ENCODE measurements at places on chromosomes 12 and 14.

- DNase-seq: no peak
Observed at GRCh38 chr14:28952666-28953065, 186.1 kb downstream of the FOXG1 start.

DNA sequence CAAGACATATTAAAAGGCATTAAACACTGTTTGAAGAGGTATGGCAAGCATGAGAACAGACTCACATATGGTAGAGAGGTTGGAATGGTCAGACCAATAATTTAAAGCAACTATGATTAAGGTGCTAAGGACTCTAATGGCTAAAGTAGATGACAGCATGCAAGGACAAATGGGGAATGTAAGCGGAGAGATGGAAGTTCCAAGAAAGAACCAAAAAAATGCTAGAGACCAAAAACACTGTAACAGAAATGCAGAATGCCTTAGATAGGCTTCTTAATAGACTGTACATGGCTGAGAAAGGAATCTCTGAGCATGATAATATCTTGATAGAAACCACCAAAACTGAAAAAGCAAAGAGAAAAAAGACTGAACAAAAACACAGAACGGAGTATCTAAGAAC, 77.4 kb downstream of the RIN3 start:
- no peak for DNase-seq

GRCh38 chr12:124480469-124481256, 86.7 kb downstream of the NCOR2 start:
- DNase-seq: no peak

DNA sequence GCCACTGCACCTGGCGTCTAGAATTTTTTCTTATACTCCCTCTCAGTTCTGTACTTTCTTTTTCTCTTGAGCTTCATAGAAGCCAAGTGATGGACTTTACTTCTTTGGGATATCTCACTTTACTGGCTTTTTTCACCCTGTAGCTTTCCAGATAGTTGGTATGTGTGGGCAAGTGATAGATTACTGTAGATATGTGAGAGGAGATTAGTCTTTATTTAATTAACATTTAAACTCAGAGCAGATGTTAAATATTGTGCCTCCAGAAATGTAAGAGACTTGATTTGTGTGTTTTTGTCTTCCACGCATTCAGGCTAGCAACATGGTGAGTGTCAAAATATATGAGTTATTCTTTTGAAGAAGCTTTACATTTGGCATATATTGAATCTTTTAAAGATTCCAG, 39.5 kb upstream of the SLC17A8 start:
- no peak for DNase-seq

Data from epithelial cell of prostate (primary cell).